ENCODE measurements at places on chromosomes 11 and 22. TPM values are rescaled to one million over a fixed set of nuclear protein-coding genes. Genes with fewer than 3 reads are reported as not detected.
A peak's percentile ranks its signal among the peaks of the same experiment; 100 is the strongest.

- no peak for DNase-seq
Observed at GRCh38 chr11:2795491-2795991, 90.0 kb downstream of the CDKN1C start.

DNA sequence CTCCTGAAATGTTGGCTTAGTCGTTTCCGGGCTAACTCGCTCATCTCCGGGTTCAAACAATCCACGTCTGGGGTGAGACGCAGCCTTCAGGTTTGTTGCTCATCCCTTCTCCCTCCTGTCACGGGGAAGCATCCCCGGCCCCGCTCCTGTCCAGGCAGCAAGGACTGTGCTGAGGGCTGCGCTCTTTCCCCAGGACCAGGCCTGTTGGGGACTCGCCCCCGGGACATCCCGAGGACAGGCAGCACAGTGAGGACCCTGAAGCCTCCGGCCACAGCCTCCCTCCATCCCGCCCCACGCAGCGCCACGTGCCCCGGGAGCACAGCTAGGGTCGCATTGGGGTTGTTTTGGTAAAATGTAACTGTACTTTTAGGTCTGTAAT is 252.0 kb downstream of the BRD1 start:
- DNase-seq, result no peak

DNA sequence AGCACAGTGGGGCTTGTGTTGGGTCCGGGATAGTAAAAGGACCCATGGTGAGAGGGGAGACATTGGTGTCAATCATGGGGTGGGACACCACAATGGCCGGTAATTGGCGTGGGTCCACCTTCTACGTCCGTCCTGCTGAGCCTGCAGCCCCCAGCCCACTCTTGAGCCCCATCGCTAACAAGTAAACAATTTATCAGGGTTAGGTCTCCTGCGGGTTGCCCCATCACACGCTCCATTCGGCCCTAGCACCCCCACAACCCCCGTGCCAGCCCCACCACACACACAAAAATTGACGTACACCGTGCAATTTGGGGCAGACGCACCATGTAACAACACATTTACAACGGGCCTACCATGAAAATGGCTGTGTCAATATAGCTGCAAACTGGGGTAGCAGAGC is 86.5 kb upstream of the HTATIP2 start:
- DNase-seq, result no peak

- DNase-seq, result no peak
Observed at GRCh38 chr22:37663521-37664140, 5.1 kb downstream of the PDXP start.

- DNase-seq, result no peak
Observed at GRCh38 chr11:64542172-64543125, 48.6 kb upstream of the SLC22A12 start.

GRCh38 chr11:67113231-67113721 is 5.8 kb upstream of the KDM2A start:
- DNase-seq, result no peak

- DNase-seq, result no peak
Observed at GRCh38 chr11:18650353-18650752, 16.2 kb upstream of the SPTY2D1 start.

DNA sequence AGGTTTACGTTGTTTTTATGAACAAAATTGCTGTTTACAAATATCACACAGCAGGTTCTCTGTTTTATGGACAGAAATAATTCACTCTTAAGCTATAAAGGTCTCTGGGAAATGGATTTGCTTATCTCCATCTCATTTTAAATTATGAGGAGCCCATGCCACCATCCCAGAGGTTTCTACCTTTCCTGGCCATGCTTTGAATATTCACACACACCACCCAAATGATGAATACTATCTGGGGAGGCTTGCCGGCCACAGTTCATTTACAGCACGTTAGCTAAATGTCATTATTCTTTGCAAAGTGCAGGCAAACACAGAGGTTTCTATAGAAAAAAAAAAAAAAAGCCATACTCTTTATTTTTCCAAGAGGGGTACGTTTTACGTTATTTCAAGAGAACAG is 1446.7 kb downstream of the FAM181B start:
- DNase-seq, result no peak

DNA sequence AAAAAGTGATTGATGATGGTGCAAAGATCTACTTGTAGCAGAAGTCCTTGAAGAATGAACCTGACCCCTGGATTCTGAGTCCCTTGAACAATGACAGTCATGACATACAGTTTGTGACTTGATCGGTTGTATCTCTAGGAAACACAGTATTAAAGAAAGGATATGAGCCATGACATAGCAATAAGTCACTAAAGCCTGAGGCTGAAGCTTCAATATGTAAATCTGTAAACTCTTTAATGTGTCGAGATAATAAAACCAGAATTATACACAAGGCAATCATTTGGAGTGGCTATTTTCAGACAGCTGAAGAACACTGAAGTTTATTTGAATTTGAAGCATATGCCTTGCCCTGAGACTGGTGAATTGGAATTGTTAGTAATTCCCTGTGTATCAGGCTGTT is 911.5 kb upstream of the RAG2 start:
- DNase-seq, result no peak

- DNase-seq, result no peak
Observed at GRCh38 chr11:83070044-83070701, 1.5 kb downstream of the RAB30 start.

DNA sequence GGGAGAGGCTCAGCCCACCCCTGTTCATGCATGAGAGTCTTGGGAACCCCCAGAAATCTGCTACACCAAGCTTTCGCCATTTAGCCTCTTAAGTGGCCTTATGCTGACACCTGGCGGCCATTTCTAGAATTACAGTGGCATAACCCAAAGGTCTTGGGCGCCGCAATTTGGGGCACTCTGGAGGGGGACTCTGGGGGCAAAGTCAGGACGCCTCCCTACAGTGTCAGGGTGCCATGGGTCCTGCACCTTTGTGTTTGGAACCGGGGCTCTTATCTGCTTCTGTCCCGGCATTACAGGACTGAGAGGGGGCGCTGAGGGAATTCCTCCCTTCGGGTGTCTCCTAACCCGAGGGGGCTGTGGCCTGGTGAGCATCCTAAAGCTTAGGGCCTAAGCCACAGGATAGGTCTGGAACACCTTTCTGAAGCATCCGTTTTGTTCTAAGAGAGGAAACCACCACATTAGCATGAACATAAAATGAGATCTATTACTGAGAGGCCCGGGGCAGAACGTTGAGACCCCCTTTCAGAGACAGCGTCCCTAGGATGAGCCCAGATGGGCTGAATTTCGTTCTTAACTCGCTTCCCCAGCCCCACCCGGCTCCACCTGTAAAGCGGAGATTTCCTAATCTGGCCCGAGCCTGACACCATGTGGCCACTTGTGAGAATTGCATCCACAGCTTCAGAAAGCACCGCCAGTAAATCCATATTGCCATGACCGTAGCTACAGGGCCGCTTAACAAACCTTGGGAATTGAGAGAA is 9.3 kb downstream of the INS start:
- DNase-seq, result peak; percentile 98

DNA sequence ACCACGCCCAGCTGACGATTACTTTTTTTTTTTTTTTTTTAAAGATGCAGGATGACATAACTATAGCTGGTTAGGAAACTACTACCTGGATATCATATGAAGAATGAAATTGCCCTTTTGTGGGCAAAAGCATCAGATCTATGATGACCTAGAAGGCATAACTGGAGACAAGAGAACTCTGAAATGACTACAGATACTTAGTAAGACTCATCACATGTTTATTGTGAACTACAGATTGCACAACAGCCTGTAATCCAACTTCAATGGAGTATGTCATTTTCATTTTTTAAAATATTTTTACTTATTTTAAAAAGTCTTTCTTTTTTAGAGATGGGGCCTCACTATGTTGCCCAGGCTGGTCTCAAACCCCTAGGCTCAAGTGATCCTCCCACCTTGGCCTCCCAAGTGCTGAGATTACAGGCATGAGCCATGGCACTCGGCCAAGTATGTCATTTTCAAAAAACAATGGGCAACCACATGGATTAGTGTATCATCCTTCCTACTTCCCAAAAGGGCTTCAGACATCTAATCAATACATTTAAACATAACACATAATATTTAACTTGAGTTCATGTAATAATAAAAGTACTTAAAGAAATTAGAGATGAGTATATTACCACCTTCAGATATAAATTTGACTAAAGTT is 3.3 kb downstream of the MTMR2 start:
- no peak for DNase-seq

DNA sequence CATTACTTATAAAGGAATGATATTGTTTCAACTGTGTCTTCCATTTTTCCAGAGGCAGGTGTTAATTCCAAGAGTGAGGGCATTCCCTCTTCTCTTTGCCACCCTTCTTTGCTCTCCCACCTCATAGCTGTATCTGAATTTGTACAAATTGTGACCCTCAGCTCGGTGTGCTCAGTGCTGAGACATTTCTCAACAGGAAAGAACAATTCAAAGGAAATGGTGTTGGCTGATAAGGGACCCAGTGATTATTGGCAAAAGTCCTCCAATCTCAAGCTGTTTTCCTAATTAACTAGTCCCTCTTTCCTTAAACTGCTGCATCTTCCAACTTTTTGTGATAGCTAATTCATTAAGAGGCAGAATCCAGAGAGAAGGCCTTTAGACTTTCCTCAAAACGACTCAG is 408.9 kb upstream of the SYN3 start:
- no peak for DNase-seq

- no peak for DNase-seq
Observed at GRCh38 chr11:87639753-87640364, 535.4 kb downstream of the RAB38 start.

GRCh38 chr11:12007230-12007593 is 1.2 kb downstream of the DKK3 start:
- DNase-seq, result no peak

DNA sequence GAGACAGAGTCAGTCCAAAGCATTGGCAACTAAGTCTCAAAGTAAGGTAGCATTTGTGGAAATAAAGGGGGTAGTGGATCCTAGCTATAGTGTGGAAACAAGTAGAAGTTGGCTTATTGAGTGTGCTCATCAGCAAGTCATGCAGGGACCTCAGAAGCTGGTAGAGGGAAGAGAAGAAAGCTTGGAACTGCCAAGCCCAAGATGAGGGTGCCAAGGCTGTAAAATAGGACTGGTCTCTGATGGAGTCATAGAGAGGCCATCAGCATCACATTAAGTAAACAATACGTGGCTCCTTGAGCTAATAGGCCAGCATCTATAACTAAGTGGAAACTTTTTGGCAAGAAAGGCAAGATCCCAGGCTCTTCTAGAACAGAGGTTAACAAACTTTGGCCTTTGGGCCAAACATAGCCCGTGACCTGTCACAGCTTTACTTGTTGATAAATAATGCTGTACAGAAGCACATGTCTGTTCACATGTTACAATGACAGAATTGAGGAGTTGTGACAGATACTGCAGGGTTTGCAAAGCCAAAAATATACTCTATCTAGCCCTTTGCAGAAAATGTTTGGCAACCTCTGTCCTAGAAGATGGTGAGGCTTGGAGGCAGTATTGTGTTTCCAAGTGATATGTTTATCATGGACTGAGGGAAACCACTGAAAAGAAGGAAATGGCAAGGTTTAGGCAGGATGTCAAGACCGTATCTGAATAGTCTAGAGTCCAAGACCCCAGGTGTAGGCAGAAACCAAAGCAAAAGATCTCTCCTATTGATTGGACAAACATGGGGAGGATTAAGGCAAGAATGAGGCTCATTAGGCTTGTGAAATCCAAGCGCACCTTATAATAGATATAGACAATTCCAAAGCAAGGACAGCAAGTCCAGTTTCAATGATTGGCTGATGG is 62.5 kb upstream of the CD44 start:
- no peak for DNase-seq

- no peak for DNase-seq
Observed at GRCh38 chr11:69292221-69292648, 1.7 kb upstream of the MYEOV start.

GRCh38 chr22:20948989-20949388 is 18.1 kb upstream of the AIFM3 start:
- no peak for DNase-seq

GRCh38 chr11:45239733-45240132 is 46.4 kb downstream of the SYT13 start:
- no peak for DNase-seq

GRCh38 chr11:8503910-8504364 is 90.1 kb downstream of the STK33 start:
- DNase-seq, result no peak

DNA sequence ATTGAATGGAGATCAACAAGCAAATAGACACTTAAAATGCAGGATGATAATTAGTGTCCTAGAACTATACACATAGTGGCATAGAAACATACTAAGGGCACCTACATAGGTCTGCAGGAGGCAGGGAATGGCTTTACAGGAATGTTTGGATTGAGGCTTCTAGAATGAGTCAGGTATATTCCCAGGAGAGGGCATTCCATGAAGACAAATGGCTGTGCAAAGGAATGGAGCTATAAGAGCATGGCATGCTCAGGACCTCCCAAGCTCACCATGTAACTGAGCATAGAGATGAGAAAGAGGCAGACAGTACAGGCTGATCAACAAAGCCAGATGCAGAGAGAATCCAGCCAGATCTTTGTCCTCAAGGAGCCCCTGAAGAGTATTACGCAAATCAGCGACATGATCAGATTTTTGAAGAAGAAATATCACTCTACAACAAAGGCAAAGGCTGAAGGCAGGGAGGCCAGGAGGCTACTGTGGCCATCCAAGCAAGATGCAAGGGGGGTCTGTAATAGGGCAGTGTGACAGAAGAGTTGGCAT is 211.1 kb upstream of the MTNR1B start:
- DNase-seq, result no peak

GRCh38 chr22:43404673-43405385 is 7.0 kb upstream of the MPPED1 start:
- no peak for DNase-seq

DNA sequence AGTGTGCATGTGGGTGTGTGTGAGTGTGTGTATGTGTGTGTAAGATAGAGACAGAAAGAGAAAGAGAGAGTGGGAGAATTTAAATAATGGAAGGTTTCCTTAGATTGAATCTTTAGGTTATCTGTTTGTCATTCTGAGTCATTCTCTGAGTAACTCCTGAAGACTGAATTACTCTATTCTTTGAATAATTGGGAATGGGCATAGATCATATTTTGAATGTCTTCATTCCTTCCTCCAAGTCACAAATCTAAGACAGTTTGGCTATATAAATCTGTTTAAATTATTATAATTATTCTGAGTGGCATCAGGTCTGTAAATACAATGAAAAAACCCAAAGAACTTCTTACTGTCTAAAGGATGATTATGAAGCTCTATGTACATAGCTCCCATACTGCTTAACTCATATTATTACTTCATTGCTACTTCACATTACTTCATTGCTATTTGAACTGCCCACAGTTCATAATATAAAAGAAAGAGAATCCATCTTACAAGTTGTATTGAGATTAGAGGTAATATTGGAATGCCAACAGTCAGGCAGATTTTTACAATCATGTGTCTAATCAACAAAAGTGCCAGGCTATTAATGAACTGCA is 346.6 kb upstream of the CCDC179 start:
- no peak for DNase-seq

GRCh38 chr11:132941024-132941646 is 591.2 kb downstream of the OPCML start:
- DNase-seq, result peak; percentile 70

Gene CDCA5
- 66.1 TPM for total RNA-seq

Gene TRIM6
- total RNA-seq, result 2.7 TPM

Gene CNGA4
- total RNA-seq, result 0.63 TPM

Gene DERL3
- total RNA-seq, result 0.79 TPM

Gene RASSF7
- 552 TPM for total RNA-seq

Gene OR4C45
- not detected for total RNA-seq

Gene TYR
- not detected for total RNA-seq

Gene OR10D3
- not detected for total RNA-seq

Gene AIFM3
- 30.9 TPM for total RNA-seq

Gene C11orf97
- total RNA-seq, result not detected

Gene ZNF214
- 2.5 TPM for total RNA-seq

Gene OR8B2
- not detected for total RNA-seq

Gene KDM4E
- total RNA-seq, result not detected

Gene UBQLNL
- total RNA-seq, result not detected

Gene MYRF
- total RNA-seq, result 70.1 TPM

Gene PUS3
- total RNA-seq, result 7.6 TPM

Gene OR51B4
- not detected for total RNA-seq
